CD4-positive, alpha-beta T cell treated with Interleukin-6 at 100 ng/mL for 8 hours (primary cell): ENCODE measurements at places on chromosomes 13 and 19.

DNA sequence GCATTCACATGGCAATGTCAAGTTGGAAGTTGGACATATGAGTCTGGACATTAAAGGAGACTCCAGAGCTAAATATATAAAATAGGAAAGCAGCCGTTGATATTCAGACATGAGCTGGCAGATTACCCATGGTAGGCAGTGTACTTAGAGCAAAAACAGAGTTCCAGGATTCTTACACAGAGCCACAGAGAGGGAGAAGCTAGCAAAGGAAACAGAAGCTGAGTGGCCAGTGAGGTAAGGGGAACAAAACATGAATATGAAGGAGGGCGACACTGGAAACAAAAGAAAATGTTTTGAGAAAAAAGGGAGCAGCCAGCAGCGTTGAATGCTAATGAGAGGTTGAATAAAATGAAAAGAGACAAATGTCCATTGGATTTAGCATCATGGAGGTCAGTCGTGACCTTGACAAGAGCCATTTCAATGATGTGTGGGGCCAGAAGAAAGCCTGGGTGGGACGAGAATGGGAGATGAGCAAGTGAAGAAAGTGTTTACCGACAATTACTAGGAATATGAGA is 198.4 kb downstream of the POU4F1 start:
- no peak for DNase-seq

DNA sequence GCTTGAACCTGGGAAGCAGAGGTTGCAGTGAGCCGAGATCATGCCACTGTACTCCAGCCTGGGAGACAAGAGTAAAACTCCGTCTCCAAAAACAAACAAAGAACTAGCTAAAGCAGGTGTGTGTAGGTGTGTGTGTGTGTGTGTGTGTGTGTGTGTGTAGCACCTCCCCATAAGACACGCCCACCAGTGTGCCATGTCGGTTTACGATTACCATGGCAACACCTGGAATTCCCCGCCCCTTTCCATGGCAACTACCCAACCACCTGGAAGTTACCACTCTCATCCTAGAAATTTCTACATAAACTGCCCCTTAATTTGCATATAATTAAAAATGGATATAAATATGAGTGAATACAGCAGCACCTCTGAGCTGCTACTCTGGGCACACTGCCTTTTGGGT is 80.9 kb upstream of the ADGRE5 start:
- no peak for DNase-seq

DNA sequence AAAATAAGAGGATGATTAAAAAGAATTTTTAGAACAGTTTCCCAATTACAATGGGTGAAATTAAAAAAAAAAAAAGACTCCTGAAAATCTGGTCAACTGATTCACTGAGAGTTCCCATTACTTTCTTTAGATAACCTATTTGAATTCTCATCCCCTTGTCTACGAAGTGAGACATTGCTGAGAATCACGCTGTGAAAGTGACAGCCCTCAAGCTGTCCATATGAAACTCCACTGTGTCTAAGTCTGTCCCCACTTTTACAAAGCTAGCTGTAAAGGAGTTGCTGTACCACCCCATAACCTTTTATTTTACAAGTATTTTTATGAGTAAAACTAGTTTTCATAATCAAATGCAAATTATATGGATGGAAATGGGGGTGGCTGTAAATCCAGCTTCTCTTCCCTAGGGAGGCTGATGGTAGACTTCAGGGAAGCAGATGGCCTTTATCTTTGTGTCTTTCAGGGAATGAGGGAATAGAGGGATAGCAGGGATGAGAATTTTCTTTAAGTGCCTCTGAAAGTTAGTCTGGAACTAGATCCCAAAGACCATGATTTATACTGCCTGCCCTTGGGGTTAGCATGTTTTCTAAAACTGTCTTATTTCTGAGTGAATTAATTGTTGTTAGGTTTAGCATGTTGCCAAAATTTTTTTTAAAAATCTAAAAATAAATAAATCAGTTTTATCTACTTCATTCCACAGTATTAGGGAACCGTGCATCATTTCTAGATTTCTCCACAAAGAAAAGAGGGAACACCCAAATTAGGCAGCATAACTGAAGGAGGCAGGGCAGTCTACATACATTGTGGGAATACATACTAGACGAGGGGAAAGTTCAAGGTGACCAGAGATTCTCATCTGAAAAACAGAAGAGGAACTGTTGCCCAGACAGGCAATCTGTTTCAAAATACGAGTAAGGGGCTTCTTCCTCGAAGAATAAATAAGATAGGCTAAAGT is 1219.1 kb downstream of the UQCRFS1 start:
- DNase-seq: no peak

- DNase-seq: no peak
Observed at GRCh38 chr13:98965325-98965724, 12.5 kb downstream of the DOCK9 start.

GRCh38 chr13:113969311-113969972 is 4.4 kb downstream of the C13orf46 start:
- no peak for DNase-seq

DNA sequence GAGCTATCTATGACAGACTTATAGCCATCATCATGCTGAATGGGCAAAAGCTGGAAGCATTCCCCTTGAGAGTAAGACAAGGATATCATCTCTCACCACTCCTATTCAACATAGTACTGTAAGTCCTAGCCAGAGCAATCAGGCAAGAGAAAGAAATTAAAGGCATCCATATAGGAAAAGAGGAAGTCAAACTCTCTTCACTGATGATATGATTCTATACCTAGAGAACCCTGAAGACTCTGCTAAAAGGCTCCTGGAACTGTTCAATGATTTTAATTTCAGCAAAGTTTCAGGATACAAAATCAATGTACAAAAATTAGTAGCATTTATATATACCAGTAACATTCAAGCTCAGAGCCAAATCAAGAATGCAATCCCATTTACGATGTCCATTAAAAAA is 21.7 kb upstream of the C1QTNF9B start:
- DNase-seq: no peak

DNA sequence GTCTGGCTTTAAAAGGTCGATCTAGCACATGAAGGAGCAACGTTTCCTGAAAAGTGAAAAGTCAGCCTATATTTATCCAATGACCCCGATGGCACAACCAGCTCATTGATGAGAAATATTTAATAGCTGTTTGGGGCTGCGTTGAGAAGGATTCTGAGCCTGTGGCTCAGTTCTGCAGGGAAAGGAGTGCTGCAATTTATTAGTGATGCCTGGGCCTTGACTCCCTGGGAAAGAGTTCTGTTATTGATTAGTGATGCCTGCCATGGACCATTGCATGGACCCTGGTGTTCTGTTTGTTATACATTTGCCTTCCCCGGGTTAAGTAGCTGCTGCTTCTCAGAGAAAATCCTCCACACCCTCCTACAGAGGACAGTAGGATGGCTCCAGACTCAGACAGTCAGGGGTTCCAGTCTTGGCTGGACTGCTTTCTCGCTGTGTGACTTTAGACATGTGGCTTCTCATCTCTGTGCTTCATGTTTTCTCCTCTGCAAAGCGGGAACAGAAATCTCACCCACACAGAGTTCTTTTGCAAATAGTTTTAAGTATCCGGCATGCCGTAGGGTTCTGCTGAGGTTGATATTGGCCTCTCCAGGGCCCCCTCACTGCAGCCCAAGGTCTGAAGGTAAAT is 17.7 kb upstream of the PTPRS start:
- DNase-seq: no peak

DNA sequence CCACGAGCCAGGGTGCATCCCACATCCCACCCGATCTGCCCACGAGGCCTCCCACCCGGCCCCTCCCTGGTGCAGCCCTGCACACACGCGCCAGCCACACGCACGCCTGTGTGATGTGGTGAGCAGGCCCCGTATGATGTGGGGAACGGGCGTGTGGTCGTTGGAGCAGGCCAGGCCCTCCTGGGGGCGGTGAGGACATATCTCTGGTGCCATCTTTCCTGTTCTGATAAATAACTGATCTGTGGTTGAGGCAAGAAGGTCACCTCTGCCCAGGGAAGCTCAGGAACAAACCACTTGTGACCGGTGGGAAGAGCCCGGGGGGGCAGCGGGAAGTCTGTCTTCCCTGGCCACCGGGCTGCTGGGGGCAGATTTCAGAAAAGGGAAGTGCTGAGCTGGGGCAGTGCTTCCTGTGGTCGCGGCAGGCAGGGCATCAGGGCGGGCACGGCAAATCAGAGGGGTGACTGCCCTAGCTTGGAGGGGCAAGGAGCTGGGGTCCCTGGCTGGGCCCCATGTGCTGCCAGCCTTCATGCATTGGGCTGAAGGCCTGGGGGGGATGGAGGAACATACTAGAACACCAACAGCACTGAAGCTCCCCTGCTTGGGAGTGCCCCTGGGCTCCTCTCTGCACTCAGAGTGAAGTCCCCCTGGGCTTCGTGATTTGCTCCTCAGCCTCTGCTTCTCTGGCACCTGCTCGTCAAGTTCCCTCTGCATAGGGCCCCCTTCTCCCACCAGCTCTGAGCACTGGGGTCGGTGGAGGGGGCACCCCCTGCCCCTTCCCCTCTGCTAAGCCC is 35.2 kb upstream of the SLC7A10 start:
- no peak for DNase-seq

GRCh38 chr13:98315466-98315865 is 138.4 kb upstream of the RNF113B start:
- DNase-seq: no peak

GRCh38 chr19:38664503-38665211 is 17.2 kb downstream of the ACTN4 start:
- DNase-seq: no peak

GRCh38 chr19:1067341-1067957 is 482 bp downstream of the ARHGAP45 start:
- no peak for DNase-seq

- DNase-seq: no peak
Observed at GRCh38 chr19:14480700-14481079, 5.5 kb upstream of the PTGER1 start.

- no peak for DNase-seq
Observed at GRCh38 chr13:32385410-32385809, 42.5 kb downstream of the N4BP2L1 start.

DNA sequence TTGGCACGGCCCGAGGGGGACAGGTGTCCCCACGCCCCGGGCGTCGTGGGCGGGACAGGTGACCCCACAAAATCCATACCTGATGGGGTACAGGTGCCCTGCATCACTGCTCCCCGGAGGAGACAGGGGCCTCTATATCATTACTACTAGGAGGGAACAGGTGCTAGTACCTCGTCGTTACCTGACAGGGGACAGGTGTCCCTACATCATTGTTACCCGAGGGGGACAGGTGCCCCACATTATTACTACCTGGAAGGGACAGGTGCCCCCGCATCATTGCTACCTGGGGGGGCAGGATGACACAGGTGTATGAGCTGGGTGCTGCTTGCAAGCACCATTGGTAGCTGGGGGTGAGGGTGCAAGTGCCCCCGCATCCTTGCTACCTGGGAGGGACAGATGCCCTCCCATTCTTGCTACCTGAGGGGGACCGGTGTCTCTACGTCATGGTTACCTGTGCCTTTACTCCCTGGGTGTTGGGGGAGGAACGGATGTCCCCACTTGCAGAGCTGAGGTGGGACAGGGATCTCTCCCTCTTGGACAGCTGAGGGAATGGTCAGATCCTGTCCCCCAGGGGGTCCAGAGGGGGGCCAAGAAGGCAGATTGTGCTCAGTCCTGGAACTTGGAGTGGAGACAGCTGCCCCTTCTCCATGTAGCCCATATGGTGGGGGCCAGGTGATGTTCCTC is 620 bp downstream of the CRTC1 start:
- DNase-seq: no peak
